ENCODE measurements at places on chromosomes 5 and 9.

DNA sequence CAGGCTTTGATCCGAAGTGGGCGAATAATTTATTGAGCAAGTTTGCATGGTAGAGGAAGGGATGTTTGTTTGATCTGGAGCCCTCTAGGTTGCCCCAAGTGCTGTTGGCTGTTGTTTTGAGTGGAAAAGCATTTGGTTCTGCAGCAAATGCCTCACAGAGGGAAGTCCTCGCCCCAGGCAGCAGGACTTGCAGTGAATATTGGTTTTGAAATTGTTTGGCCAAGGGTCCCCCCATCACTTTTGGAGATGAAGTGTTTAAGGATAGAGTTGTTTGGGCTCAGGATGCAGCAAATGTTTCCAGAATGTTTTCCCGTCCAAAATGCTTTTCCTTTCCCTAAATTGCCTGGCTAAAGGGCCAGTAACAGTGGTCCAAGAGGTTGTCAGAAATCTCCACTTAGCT, 3.1 kb downstream of the JADE2 start:
- no peak for DNase-seq

DNA sequence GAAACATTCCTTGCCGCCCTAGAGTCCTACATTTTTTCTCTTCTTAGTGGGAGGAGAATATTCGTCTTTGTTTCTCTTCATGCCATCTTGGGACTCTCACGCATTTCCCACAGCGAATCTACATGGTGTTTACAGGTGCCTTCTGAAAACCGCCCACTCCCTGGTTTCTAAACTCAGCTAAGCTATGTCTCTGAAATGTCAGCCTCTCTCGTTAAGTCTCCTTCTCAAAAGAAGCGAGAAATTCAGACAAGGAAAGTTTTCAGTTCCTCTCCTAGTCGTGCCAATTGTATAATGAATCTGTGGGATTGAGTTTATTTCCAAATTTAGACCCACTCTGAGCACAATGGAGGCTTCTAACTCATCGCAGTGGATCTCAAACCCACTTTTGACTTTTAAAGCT, 186.8 kb upstream of the NFIB start:
- DNase-seq: no peak

- DNase-seq: no peak
Measured at GRCh38 chr5:180133060-180133459, 61.5 kb upstream of the RNF130 start.

- peak; percentile 21 for DNase-seq
Measured at GRCh38 chr9:37197158-37198038, 77.0 kb downstream of the ZCCHC7 start.

Measured in endothelial cell (in vitro differentiated cells).